ENCODE measurements at places on chromosomes 1 and 21.

- DNase-seq: no peak
Observed at GRCh38 chr1:90394247-90394646, 322.9 kb downstream of the BARHL2 start.

GRCh38 chr1:39640861-39641260, 1.4 kb upstream of the HEYL start:
- DNase-seq: no peak

DNA sequence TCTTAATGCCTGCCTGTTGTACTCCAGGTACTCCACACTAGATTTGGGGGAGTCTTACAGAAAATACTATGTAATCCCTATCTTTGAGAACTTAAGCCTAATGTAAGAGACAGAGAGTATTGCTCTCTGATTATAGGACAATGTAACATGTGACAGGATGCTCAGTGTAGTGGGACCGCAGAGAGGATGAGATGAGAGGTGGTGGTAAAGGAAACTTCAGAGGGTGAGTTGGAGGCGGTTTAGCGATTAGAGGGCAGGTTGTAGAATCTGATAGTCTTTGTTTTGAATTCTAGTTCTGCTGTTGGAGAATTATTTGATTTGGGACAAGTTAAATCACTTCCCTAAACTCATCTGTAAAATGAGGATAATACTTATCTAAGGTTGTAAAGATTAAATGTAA, 5.4 kb downstream of the SOAT1 start:
- DNase-seq: no peak

DNA sequence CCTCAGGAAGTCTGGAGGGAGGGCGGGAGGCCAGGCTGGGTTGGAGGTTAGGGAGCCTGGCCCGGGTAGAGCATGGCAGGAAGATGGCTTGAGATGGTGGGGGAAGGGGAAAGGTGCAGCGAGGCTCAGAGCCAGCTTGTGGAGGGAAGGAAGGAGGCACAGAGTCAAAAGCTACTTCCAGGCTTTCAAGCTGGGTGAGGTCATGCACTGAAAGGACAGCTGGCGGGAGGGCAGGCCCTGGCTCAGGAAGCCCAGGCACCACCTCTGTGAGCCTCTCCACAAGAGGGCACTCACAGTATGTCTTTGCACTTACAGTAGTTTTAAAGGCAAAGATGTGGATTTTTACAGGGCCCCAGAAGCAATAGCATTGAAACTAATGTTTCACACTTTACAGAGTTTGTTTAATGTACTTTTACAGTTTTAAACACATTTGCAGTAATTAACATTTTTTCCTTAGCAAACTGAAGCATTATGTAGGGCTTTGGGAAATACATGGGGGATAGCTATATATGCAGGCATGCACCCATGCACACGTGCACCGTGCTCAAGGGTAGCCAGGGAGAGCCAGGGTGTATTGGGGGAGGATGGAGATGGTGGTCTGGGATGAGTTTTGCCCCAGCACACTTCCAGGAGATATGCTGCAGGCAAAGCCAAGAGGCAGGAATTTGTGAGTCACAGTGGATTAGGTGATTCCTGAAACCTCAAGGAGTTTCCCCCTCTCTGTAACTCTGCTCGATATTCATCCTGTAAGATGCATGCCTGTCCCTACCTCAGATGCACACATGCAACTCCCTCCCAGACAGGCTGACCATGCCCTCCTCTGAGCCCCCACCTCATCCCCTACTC, 6.1 kb upstream of the ADAM15 start:
- peak; percentile 91 for DNase-seq

- DNase-seq: no peak
Observed at GRCh38 chr21:24428591-24429199, 1178.6 kb downstream of the MRPL39 start.

GRCh38 chr1:94079080-94079940, 41.6 kb downstream of the ABCA4 start:
- no peak for DNase-seq

- DNase-seq: no peak
Observed at GRCh38 chr1:147214325-147214724, 10.8 kb downstream of the FMO5 start.

GRCh38 chr1:180081474-180081873, 73.2 kb upstream of the QSOX1 start:
- DNase-seq: no peak

GRCh38 chr1:148379170-148379500, 104.0 kb downstream of the PPIAL4G start:
- no peak for DNase-seq

DNA sequence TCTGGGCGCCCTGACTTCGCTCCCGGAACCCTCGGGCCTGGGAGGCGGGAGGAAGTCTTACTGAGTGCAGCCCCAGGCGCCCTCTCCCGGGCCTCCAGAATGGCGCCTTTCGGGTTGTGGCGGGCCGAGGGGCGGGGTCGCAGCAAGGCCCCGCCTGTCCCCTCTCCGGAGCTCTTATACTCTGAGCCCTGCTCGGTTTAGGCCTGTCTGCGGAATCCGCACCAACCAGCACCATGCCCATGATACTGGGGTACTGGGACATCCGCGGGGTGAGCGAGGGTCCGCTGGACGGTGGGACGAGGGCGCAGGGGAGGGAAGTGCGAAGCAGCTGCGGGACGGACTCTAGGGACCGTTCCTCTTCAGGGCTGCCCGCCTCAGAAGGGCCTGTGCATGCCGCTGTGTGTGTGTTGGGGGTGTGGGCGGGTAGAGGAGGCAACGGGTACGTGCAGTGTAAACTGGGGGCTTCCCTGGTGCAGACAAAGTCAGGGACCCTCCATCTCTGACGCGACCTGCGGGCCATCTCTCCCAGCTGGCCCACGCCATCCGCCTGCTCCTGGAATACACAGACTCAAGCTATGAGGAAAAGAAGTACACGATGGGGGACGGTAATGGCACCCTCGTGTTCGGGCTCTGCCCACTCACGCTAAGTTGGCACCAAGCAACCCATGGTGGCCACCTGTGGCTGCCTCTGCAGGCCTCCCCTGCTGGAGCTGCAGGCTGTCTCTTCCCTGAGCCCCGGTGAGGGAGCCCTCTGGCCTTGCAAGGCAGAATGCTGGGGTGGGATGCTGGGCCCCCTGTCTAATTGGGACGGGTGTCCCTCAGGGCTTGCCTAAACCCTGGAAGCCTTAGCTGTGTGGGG, at the start of gene GSTM1:
GSTM1 (plus strand) TSS at position 177 of the 859 bp plus-strand sequence; CDS start at position 234, 57 bp downstream.
- no peak for DNase-seq

GRCh38 chr1:47651311-47652089, 213.7 kb downstream of the FOXD2 start:
- DNase-seq: no peak

DNA sequence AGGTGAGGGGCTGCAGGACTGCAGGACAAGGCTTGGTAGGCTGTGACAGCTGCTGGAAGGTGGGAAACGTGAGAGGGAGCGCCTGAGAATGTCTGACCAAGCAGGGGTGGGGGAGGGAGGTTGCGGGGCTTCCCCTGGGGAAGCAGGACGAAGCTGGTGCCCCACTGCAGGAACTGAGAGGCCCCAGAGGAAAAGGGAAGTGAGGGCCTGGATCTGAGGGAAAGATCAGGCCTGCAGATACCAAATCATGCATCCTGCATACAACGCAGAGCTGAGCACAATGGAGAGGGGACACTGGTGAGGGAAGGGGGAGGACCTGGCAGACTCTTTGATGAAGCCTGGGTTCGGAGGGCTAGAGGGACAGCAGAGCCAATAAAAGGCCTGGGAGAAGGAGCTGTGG, 65.7 kb upstream of the BACE2 start:
- no peak for DNase-seq

DNA sequence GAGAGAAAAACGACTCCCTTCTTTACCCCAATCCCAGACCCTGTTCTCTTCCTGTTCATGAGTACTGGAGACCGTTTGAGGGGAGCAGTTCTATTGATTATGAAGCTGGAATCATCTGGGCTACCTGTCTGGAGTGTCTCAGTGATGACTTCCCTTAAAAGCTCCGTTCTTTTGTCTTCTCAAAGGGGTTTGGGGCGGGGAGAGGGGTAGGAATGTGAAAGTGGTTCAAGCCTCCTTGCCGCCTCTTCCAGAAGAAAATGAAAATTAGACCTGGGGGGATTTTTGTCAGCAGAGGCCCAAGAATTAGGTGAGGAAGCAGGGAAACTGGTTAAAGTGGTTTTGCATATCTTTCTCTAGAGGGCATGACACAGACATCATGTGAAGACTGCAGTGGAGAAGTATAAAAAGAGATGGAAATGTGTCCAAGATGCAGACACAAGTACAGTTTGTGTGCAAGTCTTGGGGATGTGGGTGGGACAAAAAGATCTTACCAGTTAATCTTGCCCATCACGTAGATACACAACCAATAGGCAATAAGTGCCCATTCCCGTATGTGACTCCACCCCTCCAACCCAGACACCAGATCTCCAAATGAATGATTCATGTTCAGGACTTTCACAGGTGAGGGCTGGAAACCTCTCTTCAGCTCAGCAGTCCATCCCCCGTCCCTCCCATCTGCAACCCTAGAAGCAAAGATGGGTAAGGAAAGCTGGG, 470 bp upstream of the MTMR11 start:
- DNase-seq: peak; percentile 30

DNA sequence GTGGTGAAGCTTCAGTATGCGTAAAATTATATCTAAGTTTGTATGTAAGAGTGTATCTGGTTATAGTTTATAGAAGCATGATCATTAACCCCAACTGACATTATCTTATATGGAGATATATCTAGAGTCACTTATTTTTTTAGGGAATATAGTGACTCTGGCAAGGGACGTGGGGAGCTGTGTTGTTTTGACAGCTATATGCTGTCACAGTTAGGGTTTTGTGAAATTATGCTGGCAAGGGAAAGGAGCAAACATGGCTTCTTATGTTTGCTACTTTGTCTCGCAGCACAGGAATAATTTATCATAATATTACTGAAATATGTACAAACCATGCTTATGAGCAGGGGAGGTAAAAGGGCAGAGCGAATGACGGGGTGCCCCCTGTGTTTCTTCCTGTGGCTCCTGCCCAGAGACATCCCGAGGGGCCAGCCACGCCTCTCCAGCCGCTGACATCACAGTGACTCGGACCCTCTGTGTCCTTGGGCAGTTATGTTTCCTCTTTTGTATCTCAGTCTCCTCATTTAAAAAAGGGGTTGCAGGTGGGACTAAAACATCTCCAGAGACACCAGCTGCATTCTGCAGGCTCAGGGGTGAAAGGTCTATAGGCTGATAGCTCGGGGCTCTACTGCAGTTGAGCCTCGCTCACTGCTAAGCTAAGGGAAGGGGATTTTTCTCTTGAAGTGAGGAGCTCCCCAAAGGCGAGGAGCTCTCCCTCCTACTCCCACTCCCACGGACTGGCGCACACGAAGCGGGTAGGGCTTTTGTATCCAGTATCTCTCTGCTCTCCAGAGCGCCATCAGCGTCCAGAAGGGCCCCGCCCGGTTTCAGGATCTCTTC, 14.9 kb downstream of the A3GALT2 start:
- DNase-seq: no peak

DNA sequence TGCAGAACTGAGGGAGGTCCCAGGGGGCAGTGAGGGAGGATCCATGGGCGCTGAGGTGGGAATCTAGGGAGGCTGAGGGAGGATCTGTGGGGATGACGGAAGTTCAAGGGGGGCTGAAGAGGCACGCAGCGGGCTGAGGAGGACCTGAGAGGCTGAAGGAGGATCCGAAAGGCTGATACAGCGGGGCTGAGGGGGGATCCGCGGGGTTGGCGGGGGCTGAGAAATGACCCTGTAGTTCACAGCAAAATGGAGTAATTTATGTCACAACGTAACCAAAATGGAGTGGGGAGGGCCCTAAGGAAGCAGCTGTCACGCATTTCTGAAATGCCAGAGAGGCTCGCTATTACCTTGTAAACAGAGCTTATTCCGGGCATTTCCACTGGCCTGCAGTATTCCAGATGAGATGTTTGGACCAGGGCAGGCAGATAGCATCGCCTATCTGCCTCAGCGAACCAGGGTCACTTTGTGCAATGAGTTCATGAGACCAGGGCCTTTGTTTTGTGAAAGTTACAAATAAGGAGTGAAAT, 926 bp upstream of the MRPL55 start:
- no peak for DNase-seq

GRCh38 chr1:183165456-183165855, 20.6 kb upstream of the LAMC2 start:
- no peak for DNase-seq

DNA sequence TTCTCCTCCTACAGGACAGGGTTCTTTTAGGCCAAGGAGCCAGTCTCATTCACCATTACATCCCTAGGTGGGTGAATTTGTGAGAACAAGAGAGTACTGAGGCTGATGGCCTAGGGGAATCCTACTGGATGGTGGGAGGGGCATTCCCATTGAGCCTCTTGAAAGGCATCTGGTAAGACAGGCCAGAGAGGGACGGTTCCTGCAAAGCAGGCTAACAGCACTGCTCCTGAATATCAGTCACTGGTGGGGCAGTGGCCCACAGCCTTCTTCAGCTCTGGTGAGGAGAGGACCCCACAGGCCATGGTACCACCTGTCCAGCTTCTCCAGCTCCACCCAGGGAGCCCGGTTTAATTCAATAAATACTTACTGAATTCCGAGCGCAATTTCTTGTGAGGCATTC, 125.9 kb upstream of the EDN2 start:
- DNase-seq: no peak

DNA sequence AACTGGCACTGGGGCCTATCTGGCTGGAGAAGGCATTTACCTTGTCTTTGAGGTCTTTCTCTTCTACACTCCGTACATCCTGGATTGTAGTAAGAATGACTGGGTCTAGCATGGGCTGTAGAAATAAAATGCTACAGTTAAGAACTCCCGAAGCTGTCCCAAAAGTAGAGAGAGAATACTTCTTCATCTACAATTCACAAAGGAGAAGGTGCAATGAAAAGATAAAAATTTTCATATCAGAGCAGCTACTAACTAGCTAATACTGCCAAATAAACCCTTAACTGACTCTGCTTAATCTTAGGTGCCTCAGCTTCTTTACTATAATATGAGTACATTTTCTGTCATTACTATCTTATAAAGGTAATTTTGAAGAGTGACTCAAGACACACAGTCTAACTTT, 55.6 kb downstream of the USP24 start:
- no peak for DNase-seq

DNA sequence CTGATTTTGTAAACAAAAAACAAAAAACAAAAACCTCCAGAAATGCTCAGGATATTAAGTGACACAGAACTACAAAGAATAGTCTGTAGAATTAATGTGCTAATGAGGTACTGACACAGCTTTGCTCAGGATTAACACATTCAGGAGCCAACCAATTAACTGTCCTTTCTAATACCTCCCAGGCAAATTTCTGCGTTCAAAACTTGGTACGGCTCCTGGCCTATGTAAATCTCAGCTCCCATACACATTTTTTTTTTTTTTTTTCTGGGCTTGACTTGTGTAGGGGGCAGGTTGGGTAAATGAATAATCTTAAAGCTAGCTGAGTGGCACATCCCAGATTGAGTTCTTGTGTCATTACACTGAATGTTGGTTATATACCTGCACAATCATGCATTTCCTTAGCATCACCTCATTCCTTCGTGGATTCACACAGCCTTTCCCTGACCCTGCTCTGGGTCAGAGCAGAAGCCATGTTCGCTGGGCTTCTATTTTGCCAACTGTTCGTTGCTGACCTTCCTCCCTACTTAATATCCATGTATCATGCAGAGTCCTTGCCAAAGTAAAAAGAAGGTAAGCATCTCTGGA, 12.6 kb upstream of the IER5 start:
- DNase-seq: no peak

DNA sequence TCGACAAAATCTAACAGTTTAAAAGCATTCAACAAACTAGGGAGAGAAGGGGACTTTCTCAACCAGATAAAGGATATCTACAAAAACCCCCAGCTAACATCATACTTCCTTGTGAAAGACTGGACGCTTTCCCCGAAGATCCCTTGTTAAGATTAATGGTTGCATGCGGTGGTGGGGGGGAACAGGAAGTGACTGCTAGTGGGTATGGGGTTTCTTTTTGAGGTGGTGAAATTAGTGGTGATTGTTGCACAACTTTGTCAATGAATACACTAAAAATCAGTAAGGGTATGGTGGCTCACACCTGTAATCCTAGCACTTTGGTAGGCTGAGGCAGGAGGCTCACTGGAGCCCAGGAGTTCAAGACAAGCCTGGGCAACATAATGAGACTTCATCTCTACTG, 26.9 kb upstream of the EYA3 start:
- no peak for DNase-seq
